ENCODE measurements at places on chromosomes 7 and 10. TPM values are rescaled to one million over a fixed set of nuclear protein-coding genes. Genes with fewer than 3 reads are reported as not detected.

ADARB2 gene
- total RNA-seq, result not detected

CCDC7 gene
- total RNA-seq, result 19.1 TPM

ADO gene
- 38.8 TPM for total RNA-seq

ERVW-1 gene
- total RNA-seq, result not detected

SPDYE8 gene
- not detected for total RNA-seq

TAS2R3 gene
- total RNA-seq, result not detected

UMAD1 gene
- total RNA-seq, result 15.6 TPM

OR13A1 gene
- not detected for total RNA-seq

CYP26C1 gene
- total RNA-seq, result not detected

C7orf33 gene
- total RNA-seq, result not detected

CDHR3 gene
- 2.6 TPM for total RNA-seq

LRRTM3 gene
- total RNA-seq, result not detected

IDI2 gene
- not detected for total RNA-seq

CREB5 gene
- 14.8 TPM for total RNA-seq

TMEM225B gene
- total RNA-seq, result not detected

ITIH5 gene
- not detected for total RNA-seq

SEMA3C gene
- 612 TPM for total RNA-seq

RTKN2 gene
- total RNA-seq, result under 0.01 TPM

AKR1C1 gene
- total RNA-seq, result 39.4 TPM

OGDHL gene
- total RNA-seq, result 0.51 TPM

MYOZ1 gene
- total RNA-seq, result 0.32 TPM

C10orf143 gene
- not detected for total RNA-seq

CAV1 gene
- total RNA-seq, result 1,092 TPM

ANKRD61 gene
- total RNA-seq, result not detected

ANKRD7 gene
- total RNA-seq, result 0.25 TPM

ACHE gene
- not detected for total RNA-seq

AGR3 gene
- not detected for total RNA-seq

CALHM3 gene
- not detected for total RNA-seq

MOGAT3 gene
- total RNA-seq, result not detected

SLC39A12 gene
- not detected for total RNA-seq

SLC25A13 gene
- total RNA-seq, result 19.1 TPM

PRLHR gene
- total RNA-seq, result not detected

ANKRD2 gene
- total RNA-seq, result not detected

CFAP70 gene
- 0.43 TPM for total RNA-seq

NFE2L3 gene
- total RNA-seq, result 1.4 TPM

CALY gene
- total RNA-seq, result not detected

TNRC18 gene
- 47.4 TPM for total RNA-seq

GHRHR gene
- total RNA-seq, result not detected

HERPUD2 gene
- 33.3 TPM for total RNA-seq

TBXAS1 gene
- not detected for total RNA-seq

FAM237B gene
- not detected for total RNA-seq

GIMAP5 gene
- not detected for total RNA-seq

SDK1 gene
- not detected for total RNA-seq

Data from GM23248 (cell line).